ENCODE measurements at places on chromosomes 11 and 22. TPM values are rescaled to one million over a fixed set of nuclear protein-coding genes. Genes with fewer than 3 reads are reported as not detected.

DNA sequence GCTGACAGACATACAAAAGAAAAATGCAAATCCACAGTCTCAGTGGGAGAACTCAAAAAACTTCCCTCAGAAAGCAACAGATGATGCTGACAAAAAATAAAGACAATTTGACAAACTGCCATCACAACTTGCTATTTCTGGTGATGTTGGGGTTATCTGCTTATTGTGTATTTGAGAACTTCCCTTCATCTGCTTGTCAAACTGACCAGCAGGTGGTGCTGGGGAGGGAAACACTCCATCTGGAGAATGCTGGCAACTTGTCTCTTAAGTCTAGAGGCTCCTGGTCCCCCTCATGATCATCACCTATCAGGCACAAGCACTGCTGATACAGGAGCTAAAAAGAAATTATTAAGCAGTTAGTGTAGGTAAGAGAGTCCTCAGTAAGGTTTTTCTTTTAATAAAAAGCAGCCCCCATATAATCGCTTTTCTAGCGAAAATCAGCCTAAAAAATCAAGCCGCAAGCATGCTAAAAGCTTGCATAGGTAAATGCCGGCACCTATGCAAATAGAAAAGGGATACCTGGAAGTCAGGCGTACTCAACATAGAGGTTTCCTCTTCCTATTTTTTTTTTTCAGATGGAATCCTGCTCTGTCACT, 9.8 kb upstream of the FAM111B start:
- H3K27ac ChIP-seq, result no peak overlapping the region
- H3K36me3 ChIP-seq, result no peaks in the 10 kb centered on the region
- no peak for DNase-seq
- H3K4me1 ChIP-seq, result peaks cover 5% of the 10 kb centered on the region

- peak overlapping the region; percentile 64 for H3K27ac ChIP-seq
- H3K27me3 ChIP-seq, result no peaks in the 10 kb centered on the region
- peaks cover 38% of the 10 kb centered on the region for H3K4me1 ChIP-seq
- peaks cover 2% of the 10 kb centered on the region for H3K36me3 ChIP-seq
These were observed 40.2 kb upstream of the CFAP300 start for GRCh38 chr11:102006835-102007566.

The CARD16 gene
- 2.0 TPM for total RNA-seq

- DNase-seq, result no peak
- H3K36me3 ChIP-seq, result no peaks in the 10 kb centered on the region
- H3K4me1 ChIP-seq, result peaks cover 77% of the 10 kb centered on the region
These were observed 183.0 kb downstream of the MAML2 start for GRCh38 chr11:96159968-96160367.

DNA sequence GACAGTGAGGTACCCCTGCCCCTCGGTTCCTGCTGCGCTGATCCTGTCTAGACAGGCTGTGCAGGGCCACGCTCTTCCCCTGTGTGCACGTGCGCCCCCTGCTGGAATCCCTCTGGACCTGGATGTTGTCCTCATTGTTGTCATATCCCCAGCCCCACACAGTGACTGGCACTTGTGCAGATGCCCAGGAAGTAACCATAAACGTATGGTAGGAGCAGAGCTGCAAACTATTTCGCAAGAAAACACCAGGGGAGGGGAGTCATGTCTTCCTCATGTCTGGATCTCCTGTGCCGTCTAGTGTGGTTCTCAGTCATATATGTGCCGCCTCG, 114.7 kb downstream of the CRYBB2 start:
- H3K4me1 ChIP-seq, result no peaks in the 10 kb centered on the region
- no peak for DNase-seq
- no peak overlapping the region for H3K27ac ChIP-seq
- H3K4me3 ChIP-seq, result no peak overlapping the region
- H3K27me3 ChIP-seq, result no peaks in the 10 kb centered on the region

The PHOX2A gene
- not detected for total RNA-seq
